NCI-H748 treated with DMSO at 0.1 percent for 48 hours (cell line): ENCODE measurements at places on chromosomes 1 and 21.

- DNase-seq = peak; percentile 11
Observed at GRCh38 chr21:26140164-26140579, 30.4 kb downstream of the APP start.

GRCh38 chr1:37288900-37289299 is 185.5 kb upstream of the ZC3H12A start:
- no peak for DNase-seq

DNA sequence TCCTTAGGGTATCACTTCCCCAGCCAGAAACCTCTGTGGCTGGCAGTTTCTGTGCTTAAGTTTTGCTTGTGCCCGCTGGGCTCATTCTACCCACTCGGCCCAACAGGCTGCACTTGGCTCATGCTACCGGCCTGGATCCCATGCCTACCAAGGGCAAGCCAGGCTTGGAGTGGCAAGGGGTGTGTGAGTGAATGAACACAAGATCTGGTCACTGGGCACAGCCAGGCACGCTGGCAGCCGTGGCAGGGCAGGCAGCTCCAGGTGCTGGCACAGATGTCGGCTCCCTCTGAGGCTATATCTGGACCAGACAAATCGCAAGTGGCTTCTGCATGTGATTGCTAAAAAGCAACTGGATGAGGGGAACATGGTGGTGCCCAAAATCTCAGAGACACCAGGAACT is 740.5 kb upstream of the B3GALT2 start:
- no peak for DNase-seq

DNA sequence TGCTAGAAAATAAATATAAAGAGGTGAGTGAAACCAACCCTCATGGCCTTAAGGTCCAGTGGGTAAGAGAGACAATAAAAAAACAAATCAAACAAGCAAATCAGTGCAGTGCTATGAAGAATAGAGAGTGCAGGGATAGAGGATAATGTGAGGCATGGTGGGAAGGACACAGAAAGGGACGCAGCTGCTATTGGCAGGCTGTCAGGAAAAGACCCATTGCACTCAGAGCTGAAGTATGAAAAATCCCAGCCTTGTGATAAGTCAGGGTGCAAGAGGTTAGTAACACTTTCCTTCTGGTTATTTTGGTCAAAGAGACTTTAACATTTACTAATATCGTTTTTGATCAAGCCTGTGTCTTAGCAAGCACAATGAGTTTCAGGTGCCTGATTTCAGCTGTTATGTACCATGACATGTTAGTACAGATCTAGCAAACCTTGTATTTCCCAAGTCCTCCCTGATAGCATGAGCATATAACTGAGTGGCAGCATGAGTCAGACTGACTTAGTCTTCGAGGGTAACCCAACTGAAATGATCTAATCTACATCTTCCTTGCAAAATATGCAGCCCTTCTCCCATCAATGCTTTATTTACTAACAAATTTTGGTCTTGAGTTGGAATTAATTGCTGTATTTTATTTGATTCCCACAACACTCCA is 31.7 kb downstream of the CHML start:
- DNase-seq = no peak

DNA sequence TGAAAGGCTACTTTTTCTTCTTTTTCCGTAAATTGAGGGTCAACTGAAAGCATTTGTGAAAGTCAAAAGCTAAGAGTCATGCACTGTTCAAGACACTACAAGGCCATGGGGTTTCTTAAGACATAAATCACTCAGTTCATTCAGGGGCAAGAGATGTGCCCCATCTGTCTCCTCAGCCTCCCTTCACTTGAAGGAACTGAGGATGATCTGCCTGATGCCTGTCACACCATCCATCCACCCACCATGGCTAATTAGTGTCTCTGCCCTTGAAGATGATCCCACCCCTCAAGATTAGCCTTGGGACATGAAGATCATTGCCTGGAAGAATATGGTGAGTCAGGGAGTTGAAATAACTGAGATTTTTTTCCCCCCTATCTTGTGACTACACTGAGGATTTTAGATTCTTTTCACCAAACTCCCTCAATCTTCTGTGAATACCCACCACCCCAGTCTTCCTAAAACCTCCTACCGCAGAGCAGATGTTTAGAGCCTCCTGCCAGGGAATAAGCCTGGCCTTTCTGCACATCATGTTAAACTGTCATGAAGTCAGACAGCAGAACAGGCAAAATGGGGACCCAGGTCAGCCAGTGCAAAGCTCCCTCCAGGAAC is 88.6 kb upstream of the LMO4 start:
- no peak for DNase-seq

DNA sequence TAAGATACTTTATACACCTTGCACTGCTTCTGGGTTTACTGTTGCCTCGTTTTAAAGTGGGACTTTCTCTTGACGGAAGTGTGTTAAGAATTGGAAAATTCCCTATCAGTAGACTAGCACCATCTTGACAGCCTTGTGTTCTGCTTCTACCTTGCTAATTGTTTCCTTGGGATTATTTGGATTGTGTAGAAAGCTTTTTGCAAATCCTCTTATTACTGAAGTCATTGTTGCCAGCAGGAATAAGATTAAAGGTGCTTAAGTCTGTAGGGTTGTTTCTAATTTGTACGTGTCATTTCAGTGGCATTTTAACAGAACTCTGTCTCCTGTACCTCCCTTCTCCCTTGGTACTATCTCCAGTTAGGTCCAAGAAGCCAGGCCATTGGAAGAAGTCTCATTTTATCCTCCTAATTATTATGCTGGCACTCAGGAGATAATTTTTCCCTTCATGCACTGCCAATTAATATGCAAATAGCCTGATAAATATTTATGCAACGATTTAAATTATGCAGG is 107.7 kb downstream of the POU2F1 start:
- DNase-seq = no peak

- no peak for DNase-seq
Observed at GRCh38 chr1:42319128-42319851, 15.7 kb downstream of the FOXJ3 start.

- DNase-seq = no peak
Observed at GRCh38 chr1:90144820-90145219, 149.9 kb downstream of the ZNF326 start.

DNA sequence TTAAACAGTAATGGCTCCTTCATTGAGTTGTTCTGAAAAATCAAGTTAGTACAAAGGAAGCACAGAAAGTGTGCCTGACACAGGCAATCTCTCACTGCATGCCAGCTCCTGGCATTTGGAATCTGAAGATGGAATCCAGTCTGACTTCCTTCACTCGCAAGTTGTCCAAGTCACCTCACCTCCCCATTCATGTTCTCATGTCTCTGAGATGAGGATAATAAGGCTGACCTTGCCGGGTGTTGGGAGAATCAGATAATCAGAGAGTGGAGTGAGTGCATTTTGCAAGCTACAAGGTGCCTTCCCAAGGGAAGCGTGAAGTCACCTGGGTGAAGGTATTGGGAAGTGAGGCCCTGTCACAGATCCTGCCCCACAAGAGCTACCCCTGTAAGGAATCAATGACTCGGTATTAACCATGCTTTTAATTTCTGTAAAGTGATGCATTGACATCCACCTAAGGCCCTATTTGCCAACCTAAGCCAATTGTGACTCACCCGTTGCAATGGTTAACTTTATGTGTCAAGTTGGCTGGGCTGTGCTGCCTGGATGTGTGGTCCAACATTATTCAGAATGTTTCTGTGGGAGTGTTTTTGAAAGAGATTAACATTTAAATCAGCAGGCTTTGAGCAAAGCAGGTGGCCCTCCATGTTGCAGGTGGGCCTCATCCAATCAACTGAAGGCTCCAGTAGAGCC is 62.5 kb upstream of the TARBP1 start:
- DNase-seq = no peak

DNA sequence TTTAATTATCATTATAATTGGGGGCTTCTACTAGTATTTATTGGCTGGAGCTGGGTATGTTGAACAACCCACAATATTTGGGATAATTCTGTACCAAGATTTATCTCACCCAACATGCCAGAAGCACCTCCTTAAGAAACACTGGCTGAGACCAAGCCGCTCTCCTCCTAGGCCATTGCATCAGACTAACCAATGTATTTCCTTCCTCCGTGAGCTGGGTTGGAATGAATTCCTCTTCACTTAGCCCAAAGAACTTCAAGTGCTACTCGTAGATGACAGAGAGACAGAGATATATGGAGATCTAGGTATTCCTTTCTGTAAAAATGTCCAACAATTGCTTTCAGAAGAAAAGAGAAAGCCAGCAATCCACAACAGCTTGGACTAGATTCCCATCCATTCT is 87.2 kb upstream of the ETS2 start:
- no peak for DNase-seq

DNA sequence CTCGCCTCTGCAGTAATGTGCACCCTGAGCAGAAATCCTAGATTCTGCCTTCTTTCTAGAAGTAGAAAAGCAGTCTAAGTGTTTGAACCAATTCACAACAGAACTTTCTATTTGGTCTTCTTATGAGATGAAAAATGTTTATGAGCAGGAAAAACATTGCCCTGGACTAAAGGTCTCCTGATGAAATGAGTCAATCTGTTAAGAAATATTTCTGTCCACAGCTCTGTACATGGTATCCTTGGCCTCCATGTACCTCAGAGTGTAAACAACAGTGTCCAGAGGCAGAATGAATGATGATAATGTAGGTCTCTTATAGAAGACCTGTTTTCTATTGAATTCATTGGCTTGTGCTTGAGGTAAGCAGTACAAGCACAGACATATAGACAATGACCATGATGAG is 6.2 kb upstream of the APCS start:
- no peak for DNase-seq

- no peak for DNase-seq
Observed at GRCh38 chr1:65435987-65436386, 15.5 kb downstream of the LEPR start.

GRCh38 chr1:92995441-92996430 is 34.5 kb upstream of the DIPK1A start:
- DNase-seq = no peak
